Naive thymus-derived CD4-positive, alpha-beta T cell (primary cell): ENCODE measurements at places on chromosomes 7 and 10. TPM values are rescaled to one million over a fixed set of nuclear protein-coding genes. Genes with fewer than 3 reads are reported as not detected.

Gene SLF2
- total RNA-seq, result 43.7 TPM

Gene WNT8B
- 0.23 and 0.44 TPM in 2 replicates for total RNA-seq

Gene PRF1
- 198 TPM for total RNA-seq

Gene HOXA13
- not detected for total RNA-seq

Gene PRKCQ
- total RNA-seq, result 68.3 TPM

Gene CAMK2B
- total RNA-seq, result 0.61 TPM

Gene PNLIPRP1
- not detected for total RNA-seq

Gene NME8
- total RNA-seq, result 5.5 TPM

Gene RASA4B
- total RNA-seq, result 22.2 TPM

Gene ECHS1
- 28.9 TPM for total RNA-seq

Gene CCDC201
- not detected in 2 replicates for total RNA-seq

Gene IL2RA
- total RNA-seq, result 266 and 278 TPM in 2 replicates

Gene PPP1R17
- 1.4 TPM for total RNA-seq

Gene FEZF1
- total RNA-seq, result not detected in 2 replicates

Gene CNNM1
- total RNA-seq, result 1.9 TPM

Gene TMEM178B
- 0.05 TPM for total RNA-seq

Gene CRHR2
- total RNA-seq, result not detected

Gene STOX1
- total RNA-seq, result 0.79 TPM

Gene CPVL
- total RNA-seq, result 3.2 TPM

Gene ALOX5
- total RNA-seq, result 143 TPM

Gene WDR91
- 16.3 and 18.2 TPM in 2 replicates for total RNA-seq

Gene MINPP1
- 3.6 TPM for total RNA-seq

Gene PRSS2
- total RNA-seq, result not detected

Gene LRRC61
- total RNA-seq, result 28.1 and 30.0 TPM in 2 replicates

Gene TRIM50
- total RNA-seq, result not detected

Gene KCNH2
- total RNA-seq, result 3.2 TPM

Gene CPXM2
- not detected for total RNA-seq

Gene ZNF804B
- total RNA-seq, result not detected

Gene LIPM
- not detected for total RNA-seq

Gene GIMAP4
- total RNA-seq, result 134 TPM

Gene BHLHA15
- total RNA-seq, result not detected

Gene CNTNAP2
- total RNA-seq, result 0.11 TPM

Gene CLCN1
- total RNA-seq, result 0.51 TPM
